ENCODE measurements at places on chromosomes 4 and X. TPM values are rescaled to one million over a fixed set of nuclear protein-coding genes. Genes with fewer than 3 reads are reported as not detected.
A peak's percentile ranks its signal among the peaks of the same experiment; 100 is the strongest.

The SRPX2 gene
- total RNA-seq, result 26.8 TPM

The RTL9 gene
- 1.5 TPM for total RNA-seq

GRCh38 chrX:65203545-65203944 lies 227.3 kb upstream of the ZC4H2 start:
- DNase-seq, result no peak

- no peak for DNase-seq
Observed at GRCh38 chr4:13515268-13515667, 29.0 kb downstream of the NKX3-2 start.

DNA sequence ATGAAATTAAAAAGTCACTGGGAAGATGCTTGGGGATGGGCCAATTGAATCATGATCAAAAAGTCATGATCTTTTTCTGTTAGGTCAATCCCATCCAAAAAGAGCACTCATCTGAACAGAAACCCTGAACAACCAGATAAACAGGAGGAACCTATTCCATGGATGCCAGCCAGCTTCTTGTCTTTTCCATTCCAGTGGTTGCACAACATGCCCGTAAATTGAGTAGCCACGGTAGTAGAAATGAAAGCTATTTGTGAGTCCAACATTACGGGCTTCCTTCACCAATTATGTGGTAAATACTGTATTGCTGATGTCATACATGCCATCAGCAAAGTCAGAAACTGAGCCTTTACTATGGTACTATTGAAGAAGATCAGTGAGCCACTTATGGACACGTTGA lies 982.4 kb upstream of the HS3ST1 start:
- DNase-seq, result peak; percentile 74

DNA sequence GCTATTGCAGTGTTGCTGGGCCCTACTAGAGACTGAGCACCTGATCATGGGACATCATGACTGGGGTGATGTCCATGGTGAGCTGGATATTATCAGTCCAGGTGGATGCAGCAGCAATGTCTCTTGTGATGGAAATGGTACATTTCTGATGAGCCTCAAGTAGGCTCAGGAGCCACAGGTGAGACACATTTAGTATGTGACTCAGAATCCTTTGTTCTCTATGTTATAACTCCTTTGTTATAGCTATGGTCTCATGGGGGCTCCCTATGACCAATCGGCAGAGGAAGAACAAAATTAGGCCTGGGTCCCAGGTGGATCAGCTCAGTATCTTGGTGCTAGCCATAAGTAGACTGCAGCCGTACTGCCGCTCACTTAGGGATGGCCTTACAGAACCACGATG lies 107.9 kb upstream of the FAT1 start:
- DNase-seq, result no peak

GRCh38 chr4:58936436-58936835 lies 1826.3 kb upstream of the IGFBP7 start:
- DNase-seq, result no peak

DNA sequence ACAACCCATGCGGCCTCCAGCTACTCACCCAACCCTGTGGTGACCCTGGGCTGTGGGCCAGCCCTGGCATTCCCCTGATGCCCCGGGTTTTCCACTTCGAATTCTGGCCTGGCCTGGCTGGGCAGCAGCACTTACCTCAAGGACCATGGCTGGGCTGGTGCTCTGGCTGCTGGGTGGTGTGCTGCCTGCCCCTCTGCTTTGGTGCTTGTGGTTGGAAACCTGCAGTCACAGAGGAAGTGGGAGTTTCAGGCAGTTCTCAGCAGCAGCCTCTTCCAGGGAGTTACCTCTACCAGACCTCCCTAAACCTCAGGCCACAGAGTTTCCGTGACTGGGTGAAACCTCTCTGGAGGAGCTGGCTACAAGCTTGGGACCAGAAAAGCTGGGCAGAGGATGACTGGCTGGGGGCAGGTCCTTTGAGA lies at the start of gene CXCR3:
Gene CXCR3 (minus strand): TSS at position 209 of the 419 bp plus-strand sequence. CDS start 62 bp downstream, at position 147.
- no peak for DNase-seq

- DNase-seq, result no peak
Observed at GRCh38 chrX:4588056-4588455, 874.6 kb upstream of the PRKX start.

GRCh38 chr4:10140866-10141759 lies 24.5 kb upstream of the WDR1 start:
- no peak for DNase-seq

- DNase-seq, result no peak
Observed at GRCh38 chr4:5592272-5592671, 116.1 kb downstream of the EVC2 start.

GRCh38 chr4:114249561-114249960 lies 270.1 kb upstream of the ARSJ start:
- peak; percentile 17 for DNase-seq

DNA sequence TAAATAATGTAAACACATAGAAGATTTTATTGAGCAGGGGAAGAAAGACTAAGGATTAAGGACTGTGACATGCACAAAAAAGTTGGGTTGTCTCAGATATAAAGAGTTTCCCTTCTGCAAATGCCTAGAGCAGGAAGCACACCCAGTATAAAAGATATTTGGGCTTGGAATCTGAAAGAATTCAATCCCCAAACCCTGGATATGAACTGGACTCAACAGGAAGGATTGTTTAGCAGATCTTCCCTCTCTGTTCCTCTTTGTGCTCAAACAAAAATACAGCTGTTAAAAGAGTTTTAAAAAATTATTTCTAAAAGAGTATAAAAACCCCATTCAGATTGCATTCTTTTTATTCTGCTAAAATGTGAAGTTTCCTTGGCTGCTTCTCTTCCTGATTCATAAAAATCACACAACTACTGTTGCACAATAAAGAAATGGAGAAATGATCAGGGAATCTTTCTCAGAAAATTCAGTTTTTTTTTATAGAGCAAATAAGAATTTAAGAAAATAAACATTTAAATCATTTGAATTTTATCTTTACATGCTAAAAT lies 71.4 kb downstream of the PDLIM5 start:
- peak; percentile 61 for DNase-seq

DNA sequence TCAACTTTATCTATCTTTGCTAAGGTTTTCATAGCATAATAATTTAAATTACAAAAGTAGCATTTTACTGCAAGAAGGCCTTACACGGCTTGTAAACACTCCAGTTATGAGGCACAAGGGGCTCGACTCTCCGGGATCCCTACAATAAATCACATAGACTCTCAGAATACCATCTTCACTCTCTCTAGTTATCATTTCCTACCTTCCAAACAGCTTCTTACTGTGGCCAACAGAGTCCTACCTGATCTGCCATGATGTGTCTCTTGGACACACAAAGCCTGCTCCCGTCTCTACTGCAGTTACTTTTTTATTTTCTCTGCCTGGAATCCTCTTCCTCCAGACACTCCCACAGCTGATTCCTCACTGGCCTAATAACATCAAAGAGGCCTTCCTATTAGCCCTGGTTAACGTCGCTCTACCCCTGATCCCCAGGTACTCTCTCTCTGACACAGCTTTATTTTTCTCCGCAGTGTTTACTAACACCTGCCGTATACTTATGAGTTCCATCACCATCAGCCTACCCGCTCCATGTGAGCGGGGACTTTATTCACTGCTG lies 559.6 kb upstream of the DIPK2B start:
- no peak for DNase-seq

Measured in fibroblast of the aortic adventitia (primary cell).